ENCODE measurements at places on chromosomes 2 and 18. TPM values are rescaled to one million over a fixed set of nuclear protein-coding genes. Genes with fewer than 3 reads are reported as not detected.
A peak's percentile ranks its signal among the peaks of the same experiment; 100 is the strongest.

REG1B gene
- not detected for total RNA-seq

NT5C1B gene
- not detected for total RNA-seq

CKAP2L gene
- total RNA-seq = 21.6 TPM

LDLRAD4 gene
- total RNA-seq = not detected

SGPP2 gene
- total RNA-seq = 47.4 TPM

KIF1A gene
- total RNA-seq = not detected

NDC80 gene
- 29.6 TPM for total RNA-seq

- DNase-seq = no peak
Observed at GRCh38 chr2:226888971-226889370, 53.1 kb downstream of the RHBDD1 start.

DNA sequence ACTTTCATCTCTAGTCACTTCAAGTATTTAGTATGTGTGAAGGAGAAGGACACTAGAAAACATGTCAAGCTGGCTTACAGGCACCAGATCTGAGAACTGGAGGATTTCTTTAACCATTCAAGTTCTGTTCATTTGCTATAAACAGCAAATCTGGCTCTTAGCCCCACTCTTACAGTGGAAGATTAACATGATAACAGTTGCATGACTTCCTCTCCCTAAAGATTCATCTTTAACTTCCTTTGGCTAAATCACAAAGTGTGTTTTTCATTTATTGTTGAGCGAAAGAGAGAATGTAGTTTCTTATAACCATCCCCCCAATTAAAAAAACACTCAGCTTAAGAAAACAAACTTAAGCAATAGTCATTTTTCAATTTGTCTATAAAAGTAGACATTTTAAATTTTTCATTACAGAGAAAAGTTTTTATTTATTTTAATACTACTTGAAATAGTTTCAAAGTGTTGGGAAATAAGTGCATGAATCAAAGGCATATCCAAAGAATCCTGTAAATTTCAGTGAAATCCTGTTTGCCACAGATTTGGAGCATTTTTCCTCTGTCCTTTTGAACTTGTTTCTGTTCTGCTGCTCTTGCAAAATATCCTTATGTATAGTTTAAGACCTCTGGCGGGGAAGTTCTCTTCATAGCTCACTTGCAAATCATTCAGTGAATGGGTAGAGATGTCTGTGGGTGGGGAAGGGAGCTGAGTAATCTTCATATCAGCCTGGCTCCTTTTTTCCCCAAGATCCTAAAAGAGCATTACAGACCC, 241.0 kb upstream of the RBBP8 start:
- DNase-seq = peak; percentile 78

DNA sequence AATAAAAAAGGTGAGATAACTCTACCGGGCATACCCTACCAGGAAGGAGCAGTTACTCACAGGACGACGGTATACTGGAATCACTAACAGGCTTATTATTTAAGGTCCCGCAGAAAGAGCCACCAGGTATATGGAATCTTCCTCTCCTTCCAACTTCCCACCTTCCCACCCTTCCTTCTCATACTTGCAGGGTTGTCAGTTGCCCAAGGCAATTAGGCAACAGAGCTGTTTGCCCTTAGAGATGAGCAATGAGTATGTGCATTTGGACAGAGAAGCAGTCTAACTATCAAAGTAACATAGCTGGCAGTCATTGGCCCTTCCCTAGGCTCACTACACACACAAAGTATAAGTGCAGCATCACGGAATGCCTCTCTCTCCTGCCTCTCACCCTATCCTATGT, 32.1 kb upstream of the EVA1A start:
- DNase-seq = peak; percentile 48

DNA sequence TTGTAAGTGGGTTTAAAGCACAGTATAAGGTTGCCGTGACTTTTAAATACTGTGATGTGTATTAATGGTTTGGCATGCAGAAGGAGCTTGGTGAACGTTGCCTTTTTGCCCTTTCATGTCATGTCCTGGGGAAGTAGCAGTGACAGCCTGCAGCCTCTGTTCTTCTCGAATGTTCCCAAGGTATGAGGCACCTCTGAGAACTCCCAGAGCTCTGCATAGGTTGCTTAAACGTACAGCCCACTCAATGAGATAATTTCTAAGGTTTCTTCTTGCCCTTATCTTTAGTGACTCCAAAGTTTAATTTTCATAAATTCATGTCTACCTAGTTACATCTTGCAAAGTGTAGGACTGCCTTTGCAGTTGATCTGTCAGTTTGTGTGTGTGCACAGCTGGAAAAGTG, 36.7 kb downstream of the PARD3B start:
- DNase-seq = no peak

- no peak for DNase-seq
Observed at GRCh38 chr2:158963071-158963470, 5.4 kb upstream of the TANC1 start.

DNA sequence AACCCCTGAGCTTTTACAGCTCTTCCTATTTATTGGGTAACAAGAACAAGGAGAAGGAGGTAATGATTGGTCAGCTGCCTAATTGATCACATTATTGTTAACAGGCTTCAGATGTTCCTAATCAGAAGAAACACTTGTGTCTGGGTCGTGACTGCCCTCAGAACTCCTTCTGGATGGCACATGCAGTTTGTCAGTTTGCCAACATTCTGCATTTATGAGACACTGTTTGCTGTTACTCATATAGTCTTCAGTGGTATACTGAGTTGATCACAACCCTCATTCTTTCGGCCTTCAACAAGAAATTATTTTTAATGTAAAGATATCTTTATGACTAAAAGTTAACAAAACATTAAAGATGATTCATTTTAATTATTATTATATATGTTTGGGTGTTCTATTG, 95.7 kb upstream of the DOCK10 start:
- peak; percentile 31 for DNase-seq

DNA sequence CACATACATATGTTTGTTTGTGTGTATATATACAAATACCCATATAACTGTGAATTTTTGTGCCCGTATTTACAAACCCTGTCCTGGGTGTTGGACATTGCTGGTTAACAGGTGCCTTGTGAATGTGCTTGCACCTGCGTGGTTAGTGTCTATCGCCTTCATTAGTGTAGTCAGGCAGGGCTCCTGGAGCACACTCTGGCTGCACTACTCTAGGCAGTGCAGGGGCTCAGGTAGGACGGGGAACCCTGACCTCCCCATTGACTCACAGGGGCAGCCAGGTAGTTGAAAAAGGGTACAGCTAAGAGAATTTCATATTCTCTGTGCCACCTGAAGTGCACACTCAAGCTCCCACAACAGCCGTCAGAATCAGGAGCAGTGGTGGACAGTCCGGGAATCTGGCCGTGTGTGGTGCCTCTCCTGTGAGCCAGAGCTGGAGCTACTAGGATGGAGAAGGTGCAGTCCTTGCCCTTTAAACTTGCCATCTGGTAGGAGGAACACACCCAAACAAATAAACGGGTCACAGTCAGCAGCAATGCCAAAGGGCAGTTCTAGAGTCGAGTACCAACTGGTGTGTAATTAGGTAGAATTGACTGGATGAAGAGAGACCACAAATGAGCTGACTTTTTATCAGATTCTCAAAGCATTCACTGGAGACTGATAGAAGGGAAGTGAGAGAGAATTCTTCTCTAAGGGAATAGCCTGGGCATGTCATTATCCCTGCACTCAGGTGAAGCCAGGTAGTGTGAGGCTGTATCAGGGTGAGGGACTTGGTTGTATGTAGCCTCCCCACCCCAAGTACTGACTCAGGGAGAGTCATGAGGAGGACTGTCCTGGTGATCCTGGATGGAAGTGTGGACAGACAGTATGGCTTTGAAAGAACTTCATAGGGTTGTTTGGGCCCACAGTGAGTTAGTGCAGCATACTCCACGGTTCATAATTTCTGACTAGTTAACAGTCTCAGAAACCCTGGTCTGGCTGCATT, 44.1 kb downstream of the FARP2 start:
- no peak for DNase-seq

- no peak for DNase-seq
Observed at GRCh38 chr2:143936538-143936847, 583.4 kb downstream of the ZEB2 start.

- no peak for DNase-seq
Observed at GRCh38 chr2:39120521-39120770, 405 bp downstream of the SOS1 start.

- DNase-seq = no peak
Observed at GRCh38 chr2:16176971-16177480, 236.7 kb downstream of the MYCN start.

DNA sequence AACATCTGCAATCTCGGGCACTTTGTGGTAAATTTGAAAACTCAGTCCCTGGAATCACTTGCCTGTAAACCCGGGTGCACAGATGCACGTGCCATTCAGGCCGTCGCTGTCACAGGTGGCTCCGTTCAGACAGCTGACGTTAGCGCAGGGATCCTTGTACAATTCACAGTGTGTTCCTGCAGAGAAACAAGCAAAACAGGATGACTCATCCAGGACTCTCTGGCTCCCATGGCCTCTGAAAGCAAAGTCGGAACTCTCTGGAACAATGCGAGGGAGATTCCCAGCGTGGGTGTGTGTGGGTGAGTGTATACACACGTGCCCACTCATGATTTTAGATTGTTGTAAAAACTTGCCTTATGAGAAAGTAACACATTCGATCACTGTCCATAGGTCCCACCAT, 136.1 kb upstream of the PID1 start:
- peak; percentile 98 for DNase-seq

DNA sequence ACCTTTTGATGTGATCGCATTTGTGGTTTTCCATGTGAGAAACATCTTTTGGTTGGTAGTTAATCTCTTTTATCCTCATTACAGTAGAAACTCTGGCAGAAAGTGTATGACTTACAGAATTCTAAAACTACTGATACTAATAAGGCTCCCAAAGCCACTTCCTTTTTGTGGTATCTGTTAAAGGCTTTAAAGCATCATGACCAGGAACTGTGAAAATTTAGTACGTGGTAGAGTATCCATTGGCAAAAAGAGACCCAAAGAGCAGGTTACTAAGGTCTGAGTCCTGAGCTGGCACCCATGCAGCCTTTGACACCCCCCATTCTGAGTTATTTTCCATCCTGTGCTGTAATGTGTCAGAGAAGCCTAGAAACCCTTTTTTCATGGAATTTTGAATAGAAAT, 94.5 kb downstream of the DPP4 start:
- DNase-seq = no peak

DNA sequence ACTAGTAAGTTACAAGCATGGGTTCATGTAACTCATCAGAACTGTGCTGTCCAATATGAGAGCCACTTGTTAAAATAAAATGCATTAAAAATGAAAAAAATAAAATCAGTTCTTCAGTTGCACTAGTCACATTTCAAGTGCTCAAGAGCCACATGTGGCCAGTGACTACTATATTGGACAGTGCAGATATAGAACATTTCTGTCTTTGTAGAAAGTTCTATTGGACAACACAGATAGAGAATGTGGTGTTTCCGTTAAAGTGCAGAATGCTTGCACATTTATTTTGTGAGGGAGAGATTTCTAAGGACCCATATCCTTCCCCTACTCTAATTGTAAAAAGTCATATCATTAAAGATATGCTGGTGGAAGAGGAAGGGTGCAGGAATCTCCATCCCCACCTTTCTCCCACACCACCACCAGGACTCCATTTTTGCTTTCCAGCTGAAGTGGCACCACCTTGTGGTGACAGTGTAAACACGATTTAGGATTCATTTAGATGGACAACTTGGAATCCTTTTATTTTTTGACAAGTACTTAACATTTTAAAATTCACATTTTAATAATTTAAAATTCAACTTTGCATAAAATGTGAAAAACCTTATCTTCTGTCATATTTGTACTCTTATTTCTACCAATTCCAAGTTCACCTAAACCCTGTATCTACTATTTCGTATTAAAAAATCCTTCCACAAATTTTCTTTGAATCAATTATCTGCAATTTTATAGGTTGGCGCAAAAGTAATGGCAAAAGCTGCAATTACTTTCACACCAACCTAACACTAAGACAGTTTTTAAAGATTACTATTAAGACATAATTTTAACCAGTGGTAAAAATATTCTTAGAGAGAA, 9.4 kb upstream of the CD302 start:
- peak; percentile 74 for DNase-seq

GRCh38 chr2:8036366-8036765, 645.5 kb upstream of the ID2 start:
- no peak for DNase-seq

DNA sequence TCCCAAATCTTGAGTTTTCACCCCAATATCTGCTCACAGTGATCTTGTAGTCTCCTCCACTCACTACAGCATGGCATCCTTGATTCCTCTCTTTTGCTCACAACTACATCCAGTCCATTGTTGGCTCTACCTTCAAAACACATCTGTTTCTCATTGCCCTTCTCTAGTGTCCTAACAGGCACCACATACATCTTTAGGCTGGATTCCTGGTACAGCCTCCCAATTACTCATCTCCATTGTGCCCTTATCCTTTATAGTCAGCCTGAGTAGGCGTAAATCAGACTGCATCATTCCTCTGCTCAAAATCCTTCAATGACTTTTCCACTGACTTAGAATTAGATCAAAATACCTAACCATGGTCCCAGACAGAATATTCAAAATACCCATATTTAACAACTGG, 10.7 kb upstream of the TAF1B start:
- no peak for DNase-seq

- DNase-seq = no peak
Observed at GRCh38 chr2:179588486-179589145, 272.8 kb downstream of the ZNF385B start.

DNA sequence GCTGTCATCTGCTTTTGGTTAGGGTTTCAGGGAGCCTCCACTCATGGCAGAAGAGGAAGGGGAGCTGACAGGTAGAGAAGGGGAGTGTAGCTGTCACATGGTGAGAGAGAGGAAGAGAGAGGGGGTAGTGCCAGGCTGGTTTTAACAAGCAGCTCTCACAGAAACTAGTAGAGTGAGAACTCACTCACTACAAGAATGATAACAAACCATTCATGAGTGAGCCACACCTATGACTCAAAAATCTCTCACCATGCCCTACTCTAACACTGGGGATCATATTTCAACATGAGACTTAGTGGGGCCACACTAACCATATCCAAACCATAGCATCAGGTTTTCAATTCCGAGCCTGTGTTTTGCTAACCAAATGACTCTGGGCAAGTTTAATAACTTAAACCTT, 274.9 kb upstream of the VWC2L start:
- DNase-seq = peak; percentile 32

DNA sequence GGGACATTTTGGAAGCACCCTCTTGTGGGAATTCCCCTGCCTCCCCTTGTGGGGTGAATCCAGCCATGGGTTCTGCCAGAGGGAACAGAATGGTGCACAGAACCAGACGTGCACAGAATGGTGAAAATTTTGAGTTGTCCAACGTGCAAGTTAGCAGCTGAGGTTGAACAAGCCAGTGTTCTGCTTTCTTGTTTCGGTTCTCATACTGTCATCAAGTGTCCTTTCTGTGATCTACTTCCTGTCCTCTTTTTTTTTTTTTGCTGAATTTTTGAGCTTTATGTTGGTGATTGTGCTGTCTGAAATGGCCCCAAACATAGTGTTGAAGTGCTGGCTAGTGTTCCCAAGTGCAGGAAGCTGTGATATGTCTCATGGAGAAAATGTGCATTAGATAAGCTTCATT, 21.5 kb upstream of the REEP1 start:
- no peak for DNase-seq

DNA sequence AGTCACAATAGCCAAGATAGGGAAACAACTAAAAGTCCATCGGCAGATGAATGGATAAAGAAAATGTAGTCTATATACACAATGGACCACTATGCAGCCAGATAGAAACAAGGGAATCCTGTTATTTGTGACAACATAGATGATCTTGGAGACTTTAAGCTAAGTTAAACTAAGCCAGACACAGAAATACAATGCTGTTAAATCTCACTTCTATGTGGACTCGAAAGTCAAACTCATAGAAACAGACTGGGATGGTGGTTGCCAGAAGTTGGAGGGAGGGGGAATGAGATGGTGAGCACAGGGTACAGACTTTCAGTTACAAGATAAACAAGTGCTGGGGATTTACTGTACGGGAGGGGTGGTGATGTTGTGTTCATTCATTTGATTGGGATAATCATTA, 5.4 kb upstream of the CNDP1 start:
- no peak for DNase-seq

All from MCF 10A (cell line).